ENCODE measurements at places on chromosomes 1 and 21.

- DNase-seq = no peak
These were observed 2.7 kb downstream of the VCAM1 start for GRCh38 chr1:100722221-100722620.

GRCh38 chr1:174174461-174175329 is 15.4 kb downstream of the RABGAP1L start:
- DNase-seq = no peak

- DNase-seq = no peak
These were observed 20.5 kb downstream of the LSS start for GRCh38 chr21:46207920-46208591.

DNA sequence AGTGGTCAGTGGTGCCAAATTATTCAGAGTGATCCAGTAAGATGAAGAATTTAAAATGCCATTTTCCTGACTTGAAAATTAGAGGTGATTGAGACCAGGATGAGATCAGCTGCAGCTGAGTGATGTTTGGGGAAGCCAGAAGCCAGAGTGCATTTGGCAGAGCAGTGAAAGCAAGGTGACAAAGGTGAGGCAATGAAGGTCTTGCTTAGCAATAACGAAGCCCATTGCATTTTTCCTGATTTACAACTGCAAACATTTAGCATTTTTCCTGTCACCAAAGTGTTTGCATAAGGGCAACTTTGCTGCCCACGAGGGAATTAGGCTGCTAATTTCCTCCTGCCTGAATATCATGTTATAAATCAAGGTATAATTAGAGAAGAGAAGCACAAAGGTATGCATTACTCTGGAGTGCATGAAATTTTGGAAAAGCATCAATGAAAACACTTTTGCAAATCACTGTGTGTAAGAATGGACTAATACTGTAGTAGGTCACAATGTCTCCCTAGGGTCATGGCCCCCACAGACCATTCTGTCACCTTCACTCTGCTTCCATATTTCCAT is 188.2 kb upstream of the LYPLAL1 start:
- no peak for DNase-seq

- no peak for DNase-seq
These were observed 76.3 kb downstream of the USP24 start for GRCh38 chr1:55138823-55139222.

DNA sequence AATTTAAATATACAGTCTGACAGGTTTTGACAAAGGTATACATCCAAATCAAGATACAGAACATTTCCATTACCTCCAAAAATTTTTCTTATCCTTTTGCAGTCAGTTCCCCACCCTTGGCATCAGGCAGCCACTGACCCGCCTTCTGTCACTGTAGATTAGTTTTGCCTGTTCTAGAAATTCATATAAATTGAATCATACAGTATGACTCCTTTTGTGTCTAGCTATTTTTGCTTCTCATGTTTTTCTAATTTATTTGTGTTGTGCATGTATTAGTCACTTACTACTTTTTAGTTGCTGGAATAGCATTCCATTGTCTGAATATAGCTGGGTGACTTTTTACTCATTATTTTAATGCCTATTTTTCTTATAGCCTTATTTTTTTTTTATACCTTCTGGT is 3.8 kb downstream of the UTP25 start:
- DNase-seq = no peak

DNA sequence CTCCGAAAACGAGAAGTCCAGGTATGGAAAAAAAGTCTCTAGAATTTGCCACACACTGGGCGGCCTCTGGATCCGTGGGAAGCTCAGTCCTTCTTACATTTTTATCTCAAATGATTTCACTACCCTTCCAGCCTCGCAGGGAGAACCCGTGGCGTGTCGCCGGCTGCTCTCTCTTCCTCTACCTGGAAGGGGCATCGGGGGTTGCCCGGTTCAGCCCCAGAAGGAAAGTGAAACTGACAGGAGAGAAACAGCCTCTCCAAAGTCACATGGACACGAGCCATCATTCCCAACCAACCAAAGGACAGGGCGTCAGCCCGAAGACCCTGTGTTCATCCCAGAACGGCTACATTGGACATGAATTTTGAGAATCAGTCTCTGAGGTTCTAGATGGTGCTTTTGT is 182.5 kb downstream of the ADSS2 start:
- DNase-seq = no peak

DNA sequence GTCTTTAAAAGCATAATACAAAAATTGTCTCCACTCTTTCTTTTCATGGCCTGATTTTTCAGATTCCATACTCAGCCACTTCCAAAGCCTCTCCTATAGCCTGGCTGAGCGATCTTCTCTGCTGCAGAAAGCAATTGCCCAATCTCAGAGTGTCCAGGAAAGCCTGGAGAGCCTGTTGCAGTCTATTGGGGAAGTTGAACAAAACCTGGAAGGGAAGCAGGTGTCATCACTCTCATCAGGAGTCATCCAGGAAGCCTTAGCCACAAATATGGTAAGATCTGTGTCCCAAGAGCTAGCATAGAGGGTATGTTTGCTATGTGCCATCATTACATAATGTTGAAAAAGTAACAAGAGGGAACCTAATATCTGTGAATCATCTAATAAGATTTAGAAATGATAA is 130.7 kb upstream of the BMP8A start:
- DNase-seq = no peak

- DNase-seq = no peak
These were observed 2.8 kb upstream of the ENAH start for GRCh38 chr1:225655509-225656258.

- no peak for DNase-seq
These were observed 20.4 kb downstream of the FGGY start for GRCh38 chr1:59317343-59317742.

- DNase-seq = no peak
These were observed 17.0 kb upstream of the LY9 start for GRCh38 chr1:160778976-160779375.

DNA sequence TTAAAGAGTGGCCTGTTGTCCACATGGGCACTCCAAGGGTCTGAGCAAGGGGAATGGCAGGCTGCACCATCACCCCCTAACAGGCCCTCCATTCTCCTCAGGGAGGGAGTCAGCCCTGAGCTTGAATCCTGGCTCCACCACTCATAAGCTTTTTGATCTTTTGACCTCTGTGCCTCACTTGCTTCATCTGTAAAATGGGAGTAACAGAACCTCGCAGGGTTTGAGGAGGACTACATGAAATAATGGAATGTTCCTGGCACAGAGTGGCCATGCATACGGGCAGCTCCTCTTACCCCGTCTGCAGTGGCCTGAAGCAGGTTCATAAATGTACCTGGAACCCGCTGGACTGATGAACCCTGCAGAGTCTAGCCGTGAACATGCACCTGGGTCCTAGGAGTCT is 2.1 kb upstream of the XKR8 start:
- no peak for DNase-seq

DNA sequence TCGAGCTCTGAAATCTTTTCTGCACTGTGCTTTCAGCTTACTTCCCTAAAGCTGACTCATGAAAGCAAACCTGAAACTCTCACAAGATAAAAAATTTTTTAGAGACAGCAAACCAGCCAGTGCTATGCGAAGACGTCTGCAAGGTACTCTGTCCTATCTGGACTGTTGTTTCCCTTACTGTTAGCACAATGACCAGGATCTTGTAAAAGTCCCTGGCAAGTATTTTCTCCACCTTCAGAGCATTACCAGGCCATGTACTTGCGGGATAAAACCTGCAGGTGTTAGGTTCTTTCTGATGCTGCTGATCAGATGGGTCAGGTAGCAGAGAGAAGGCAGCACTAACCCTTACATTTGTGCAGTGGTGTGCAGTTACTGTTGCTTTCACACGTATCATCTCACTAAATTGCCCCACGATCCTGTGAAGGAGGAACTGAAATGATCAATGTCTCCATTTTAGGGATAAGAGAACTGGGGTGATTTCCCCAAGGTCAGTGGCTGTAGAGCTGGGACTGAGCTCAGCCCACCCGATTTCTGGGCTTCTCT is 56.6 kb downstream of the PLXNA2 start:
- DNase-seq = no peak

Data from CD8-positive, alpha-beta T cell (primary cell).